Frontal cortex (tissue), 4 donors: ENCODE measurements at places on chromosomes 3 and 15. TPM values are rescaled to one million over a fixed set of nuclear protein-coding genes. Genes with fewer than 3 reads are reported as not detected.

DNA sequence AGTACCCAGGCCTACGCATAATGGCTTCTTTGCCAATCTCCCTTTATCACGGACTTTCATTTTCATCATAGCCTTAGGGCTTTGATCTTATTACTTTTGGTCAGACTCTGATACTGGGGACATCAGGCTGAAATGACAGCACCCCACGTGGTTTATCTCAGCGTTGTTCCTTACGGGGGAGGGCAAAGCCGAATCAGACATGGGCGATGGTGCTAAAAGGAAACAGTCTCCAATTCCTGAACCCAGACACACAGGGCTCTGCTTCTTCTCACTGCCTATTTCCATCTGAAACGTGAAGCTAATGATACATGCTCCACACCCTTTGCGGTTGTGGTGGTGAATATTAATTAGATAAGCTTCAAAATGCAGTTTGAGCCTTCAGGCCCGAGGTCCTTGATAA, 59.4 kb upstream of the CD47 start:
- DNase-seq, result no peak

DNA sequence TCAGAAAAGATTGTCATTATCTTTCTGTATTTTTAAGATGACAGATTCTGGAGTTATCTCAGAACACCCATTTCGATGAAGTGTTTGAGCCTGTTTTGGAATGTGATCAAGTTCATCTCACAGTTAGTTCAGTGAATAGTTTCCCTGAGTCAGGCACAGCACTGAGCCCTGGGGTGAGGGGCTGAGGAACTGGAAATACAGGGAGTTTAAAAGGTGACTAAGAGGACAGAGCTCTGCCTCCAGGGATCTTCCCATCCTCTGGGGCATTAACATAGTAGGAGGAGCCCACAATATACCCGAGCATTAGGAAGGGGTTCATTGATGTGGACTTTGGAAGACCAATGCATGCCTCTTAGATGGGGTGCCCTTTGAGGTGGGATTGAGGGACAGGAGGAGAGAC, 355.1 kb downstream of the CLSTN2 start:
- DNase-seq, result no peak

DNA sequence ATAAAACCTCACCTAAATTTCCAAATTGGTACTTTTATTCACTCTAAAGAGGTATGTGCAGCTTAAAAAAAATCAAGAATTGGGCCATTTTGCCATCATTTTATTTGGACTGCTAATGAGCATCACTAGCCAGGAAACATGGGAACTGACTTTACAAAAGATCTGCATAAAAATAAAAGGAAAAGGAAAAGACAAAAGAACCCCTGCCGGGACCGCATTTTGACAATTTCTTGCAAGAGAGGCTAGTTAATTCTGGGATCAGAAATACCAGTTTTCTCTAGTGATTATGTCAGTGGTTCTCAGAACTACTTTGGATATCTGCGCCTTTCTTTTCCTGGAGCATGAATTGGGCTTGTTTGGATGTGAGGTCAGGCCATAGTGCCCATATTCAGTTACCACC, 289.2 kb downstream of the CHST2 start:
- DNase-seq, result no peak

DNA sequence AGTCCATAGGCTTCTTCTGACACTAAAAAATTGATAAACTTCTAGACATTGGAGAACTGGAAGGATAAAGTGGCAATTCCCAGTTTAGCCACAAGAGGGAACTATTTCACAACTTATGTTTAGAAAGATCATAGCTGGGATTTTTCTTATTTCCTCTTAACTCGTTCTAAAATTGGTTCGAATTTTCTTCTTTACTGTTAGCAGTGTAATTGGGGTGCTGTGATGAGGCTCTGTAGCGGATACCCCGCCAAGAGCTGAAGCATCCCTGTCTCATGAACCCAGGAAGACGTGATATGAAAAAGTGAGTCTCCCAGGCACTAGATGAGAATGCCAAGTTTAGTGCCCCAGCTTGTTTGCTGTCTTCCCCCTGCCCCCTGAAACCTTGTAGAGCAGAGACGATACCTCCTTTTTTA, 85.1 kb downstream of the PDCD6IP start:
- DNase-seq, result peak; percentile 33

GRCh38 chr15:83061680-83062079, 5.4 kb downstream of the BTBD1 start:
- DNase-seq, result no peak

- DNase-seq, result no peak
These were observed 28.7 kb upstream of the SEMA6D start for GRCh38 chr15:47688573-47689086.

- no peak for DNase-seq
These were observed 11.2 kb downstream of the APBA2 start for GRCh38 chr15:28896951-28897350.

DNA sequence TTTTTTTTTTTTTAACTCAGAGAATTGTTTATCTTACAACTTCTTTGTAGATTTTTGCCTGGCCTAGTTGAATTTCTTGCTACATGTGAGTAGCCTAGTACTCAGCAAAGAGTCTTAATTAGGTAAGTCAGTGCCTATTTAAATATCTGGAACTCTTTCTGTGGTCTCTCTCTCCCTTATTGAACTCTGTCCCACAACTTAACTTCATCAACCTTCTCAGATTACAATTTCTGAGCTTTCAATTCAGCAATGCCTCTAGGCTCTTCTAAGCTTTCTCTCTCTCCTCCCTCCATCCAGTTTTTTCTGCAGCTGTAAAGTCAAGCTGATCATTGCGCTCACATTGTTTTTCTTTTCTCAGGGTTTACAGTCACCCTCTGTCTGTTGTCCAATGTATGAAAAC, 517.6 kb upstream of the ROBO1 start:
- no peak for DNase-seq

GRCh38 chr3:27114684-27115083, 254.5 kb downstream of the NEK10 start:
- no peak for DNase-seq

DNA sequence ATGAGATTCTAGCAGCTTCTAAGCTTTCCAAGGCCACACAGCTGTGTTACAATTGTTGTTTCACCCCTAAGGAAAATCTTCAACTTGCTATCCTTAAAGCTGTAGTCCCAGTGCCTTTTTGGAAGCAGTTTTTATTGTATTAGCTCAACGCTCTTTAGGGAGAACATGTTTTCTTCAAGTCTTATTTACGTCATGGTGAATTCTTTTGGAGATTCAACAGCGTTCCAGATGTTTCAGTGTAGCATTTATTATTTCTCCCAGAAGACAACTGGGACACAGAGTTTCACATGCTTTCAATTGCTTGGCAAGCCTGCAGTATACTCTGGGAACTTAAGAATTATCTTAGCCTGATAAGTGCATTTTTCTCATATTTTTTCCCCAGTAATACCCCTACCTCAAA, 888.3 kb downstream of the PLOD2 start:
- no peak for DNase-seq

The MYZAP gene
- 1.6 TPM for total RNA-seq

GRCh38 chr15:51796847-51797401, 32.5 kb upstream of the TMOD3 start:
- DNase-seq, result no peak

The ARL13B gene
- total RNA-seq, result 18.3 TPM

DNA sequence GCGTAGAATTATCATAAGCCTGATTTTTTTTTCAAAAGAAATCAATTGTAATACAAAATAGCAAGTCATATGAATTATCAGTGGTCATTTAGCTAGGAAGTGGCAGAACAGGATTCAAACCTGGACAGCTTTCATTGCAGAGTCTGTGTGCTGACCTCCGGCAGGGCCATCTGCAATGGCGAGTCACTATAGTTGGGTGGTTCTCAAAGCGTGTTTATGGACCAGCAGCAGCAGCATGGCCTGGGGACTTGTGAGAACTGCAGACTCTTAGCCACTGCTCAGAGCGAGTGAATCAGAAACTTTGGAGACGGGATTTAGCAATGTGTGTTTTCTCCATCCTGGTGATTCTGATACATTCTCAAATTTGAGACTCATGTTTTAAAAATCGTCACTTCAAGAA, 202.3 kb upstream of the SUCLG2 start:
- no peak for DNase-seq

The MORC1 gene
- total RNA-seq, result under 0.01 TPM

- peak; percentile 59 for DNase-seq
These were observed 193.0 kb downstream of the ATP10A start for GRCh38 chr15:25670025-25670554.

The FAM81A gene
- total RNA-seq, result 42.8 TPM

DNA sequence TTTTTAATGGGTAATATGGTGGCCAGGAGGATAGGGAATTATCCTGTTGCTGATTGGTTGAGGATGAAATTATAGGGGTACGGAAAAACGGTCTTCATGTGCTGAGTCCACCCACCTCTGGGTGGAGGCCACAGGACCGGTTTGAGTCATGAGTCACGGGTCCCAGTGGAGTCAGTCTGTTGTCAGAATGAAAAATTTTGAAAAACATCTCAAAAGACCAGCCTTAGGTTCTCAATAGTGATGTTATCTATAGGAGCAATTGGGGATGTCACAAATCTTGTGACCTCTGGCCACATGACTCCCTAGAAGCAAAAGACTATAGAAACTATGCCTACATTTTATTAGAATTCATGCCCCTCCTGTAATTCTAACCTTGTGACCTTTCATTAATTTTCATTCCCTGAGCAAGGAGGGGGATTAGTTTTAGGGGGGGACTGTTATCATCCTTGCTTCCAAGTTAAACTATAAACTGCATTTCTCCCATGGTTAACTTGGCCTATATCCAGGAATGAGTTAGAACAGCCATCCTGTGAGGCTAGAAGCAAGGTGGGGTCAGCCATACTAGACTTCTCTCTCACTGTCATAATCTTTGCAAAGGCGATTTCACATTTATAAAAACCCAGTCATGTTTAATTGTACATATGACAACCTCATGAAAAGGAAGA, 101.2 kb downstream of the TCF12 start:
- no peak for DNase-seq

GRCh38 chr3:129226374-129226773, 23.0 kb upstream of the COPG1 start:
- DNase-seq, result no peak

The CTXN2 gene
- total RNA-seq, result 0.82 TPM

GRCh38 chr3:170090601-170090981, 52.8 kb downstream of the GPR160 start:
- no peak for DNase-seq
